ENCODE measurements at places on chromosomes 2 and 18.

DNA sequence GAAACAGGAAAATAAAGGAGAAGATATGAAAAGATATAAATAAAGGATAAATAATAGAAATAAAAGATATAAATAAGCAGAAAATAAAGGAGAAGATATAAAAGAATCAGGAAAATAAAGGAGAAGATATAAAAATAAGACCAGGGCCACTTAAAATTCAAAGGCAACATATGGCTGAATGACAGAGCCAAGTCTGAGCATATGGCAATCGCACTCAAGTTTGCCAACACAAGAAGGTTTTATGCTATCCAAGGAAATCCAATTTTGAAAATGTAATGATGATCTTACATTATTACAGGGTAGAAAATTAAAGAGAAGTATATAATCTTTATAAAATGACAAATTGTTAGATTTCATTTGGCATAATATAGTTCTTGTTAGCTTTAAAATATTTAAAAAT is 33.6 kb downstream of the USP40 start:
- no peak for DNase-seq

- DNase-seq, result no peak
Observed at GRCh38 chr2:42067521-42067920, 19.7 kb downstream of the PKDCC start.

DNA sequence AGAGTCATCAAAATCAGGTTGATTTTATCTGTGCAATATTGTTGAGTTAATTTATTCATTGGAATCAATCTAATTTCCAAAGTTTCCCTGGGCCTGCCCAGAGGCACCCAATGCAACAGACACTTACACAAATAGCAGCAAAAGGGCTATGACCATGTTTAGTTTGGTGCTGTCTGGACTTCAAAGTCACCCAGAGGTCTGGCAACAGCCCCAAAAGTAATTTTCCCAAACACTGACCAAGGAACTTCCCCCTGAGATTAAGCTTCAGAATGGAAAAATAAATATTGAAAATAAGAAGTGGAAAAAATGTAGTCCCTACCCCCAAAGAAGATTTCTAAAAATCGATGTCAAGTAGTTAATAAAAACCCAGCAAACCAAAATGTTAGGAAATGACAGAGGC is 70.9 kb upstream of the RNF152 start:
- no peak for DNase-seq

DNA sequence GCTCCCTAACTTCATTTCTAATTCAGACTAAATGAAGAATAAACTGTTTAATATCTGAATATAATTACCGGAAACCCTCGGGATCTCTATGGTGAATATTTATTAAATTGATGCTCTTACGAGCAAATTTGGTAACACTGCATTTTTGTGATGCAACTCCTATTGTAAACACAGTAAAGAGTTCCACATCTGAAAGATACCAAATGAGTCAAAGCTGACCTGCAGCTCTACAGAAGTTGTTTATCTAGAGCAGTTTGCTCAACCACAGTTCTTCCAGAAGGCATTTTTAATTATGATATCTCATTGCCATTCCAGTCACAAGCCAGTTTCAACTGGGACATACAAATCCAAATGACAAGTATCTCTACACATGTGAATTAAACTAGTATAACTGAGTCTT is 129.7 kb downstream of the PKP4 start:
- no peak for DNase-seq

GRCh38 chr2:227568852-227569169 is 29.9 kb upstream of the SCYGR2 start:
- no peak for DNase-seq

- peak; percentile 90 for DNase-seq
Observed at GRCh38 chr2:2613279-2614199, 282.5 kb upstream of the MYT1L start.

GRCh38 chr2:163182764-163183354 is 344.3 kb upstream of the KCNH7 start:
- no peak for DNase-seq

GRCh38 chr2:26974352-26974751 is 3.9 kb downstream of the MAPRE3 start:
- DNase-seq, result no peak

- DNase-seq, result peak; percentile 44
Observed at GRCh38 chr18:23949863-23950262, 64.7 kb upstream of the TTC39C start.

DNA sequence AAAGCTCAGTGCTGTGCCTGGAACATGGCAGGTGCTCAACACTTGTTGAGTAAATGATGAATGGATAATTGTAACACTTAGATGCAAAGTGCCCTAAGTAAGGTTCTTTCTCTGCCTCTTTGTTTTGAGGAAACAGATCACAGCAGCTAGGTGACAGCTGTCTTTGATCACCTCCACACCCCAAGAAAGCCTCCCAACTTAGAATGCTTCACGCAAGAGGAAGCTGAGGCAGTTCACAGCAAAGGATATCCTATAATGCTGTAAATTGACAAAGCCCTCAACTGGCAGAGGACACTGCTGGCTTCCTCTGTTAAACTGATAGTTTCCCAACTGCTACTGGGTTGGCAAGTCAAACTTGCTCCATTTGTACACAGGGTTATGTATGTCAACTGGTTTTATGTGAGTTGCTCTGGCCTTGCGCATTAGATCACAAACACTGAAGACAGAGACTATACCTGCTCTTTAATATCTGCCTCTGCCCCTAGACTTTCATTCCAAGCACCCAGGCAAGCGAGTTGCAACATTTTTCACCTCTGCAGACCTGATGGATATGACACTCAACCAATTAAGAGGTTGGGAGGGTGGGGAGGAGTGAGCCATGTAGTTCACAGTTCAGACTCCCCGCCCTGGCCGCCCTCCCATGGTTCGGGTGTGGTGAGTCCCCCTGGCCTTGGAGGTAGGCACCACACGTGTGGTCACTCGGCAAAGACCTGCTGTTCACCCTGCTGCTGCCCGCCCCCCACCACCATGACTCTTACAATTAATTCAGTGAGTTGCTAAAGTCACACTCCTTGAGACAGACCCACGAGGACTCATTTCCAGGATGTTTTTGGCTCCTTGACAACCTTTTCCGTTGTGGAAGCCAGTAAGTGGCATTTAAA is 4.8 kb upstream of the MALL start:
- DNase-seq, result no peak

GRCh38 chr2:22753476-22753875 is 631.5 kb upstream of the KLHL29 start:
- DNase-seq, result no peak

- no peak for DNase-seq
Observed at GRCh38 chr2:130827502-130828251, 9.0 kb upstream of the ARHGEF4 start.

- no peak for DNase-seq
Observed at GRCh38 chr2:159160412-159160811, 126.1 kb downstream of the WDSUB1 start.

DNA sequence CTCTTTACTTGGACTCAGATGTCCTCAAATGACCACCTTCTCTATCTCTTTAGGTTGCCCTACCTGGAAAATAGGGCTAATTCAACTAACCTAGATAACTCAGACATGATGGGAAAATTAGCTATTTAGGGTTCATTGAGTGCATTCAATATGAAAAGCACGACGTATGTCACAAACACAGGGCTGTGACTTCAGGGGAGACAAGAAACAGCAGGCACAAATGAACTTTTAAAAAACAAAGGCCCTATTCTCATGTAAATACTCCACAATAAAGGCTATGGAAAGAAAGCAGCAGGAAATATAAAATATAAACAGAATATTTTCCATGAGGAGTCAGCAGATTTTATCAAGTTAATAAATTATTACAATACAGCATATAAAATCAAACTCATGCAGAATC is 97.8 kb downstream of the SS18 start:
- no peak for DNase-seq

- DNase-seq, result no peak
Observed at GRCh38 chr2:20649576-20649975, 1.3 kb downstream of the HS1BP3 start.

DNA sequence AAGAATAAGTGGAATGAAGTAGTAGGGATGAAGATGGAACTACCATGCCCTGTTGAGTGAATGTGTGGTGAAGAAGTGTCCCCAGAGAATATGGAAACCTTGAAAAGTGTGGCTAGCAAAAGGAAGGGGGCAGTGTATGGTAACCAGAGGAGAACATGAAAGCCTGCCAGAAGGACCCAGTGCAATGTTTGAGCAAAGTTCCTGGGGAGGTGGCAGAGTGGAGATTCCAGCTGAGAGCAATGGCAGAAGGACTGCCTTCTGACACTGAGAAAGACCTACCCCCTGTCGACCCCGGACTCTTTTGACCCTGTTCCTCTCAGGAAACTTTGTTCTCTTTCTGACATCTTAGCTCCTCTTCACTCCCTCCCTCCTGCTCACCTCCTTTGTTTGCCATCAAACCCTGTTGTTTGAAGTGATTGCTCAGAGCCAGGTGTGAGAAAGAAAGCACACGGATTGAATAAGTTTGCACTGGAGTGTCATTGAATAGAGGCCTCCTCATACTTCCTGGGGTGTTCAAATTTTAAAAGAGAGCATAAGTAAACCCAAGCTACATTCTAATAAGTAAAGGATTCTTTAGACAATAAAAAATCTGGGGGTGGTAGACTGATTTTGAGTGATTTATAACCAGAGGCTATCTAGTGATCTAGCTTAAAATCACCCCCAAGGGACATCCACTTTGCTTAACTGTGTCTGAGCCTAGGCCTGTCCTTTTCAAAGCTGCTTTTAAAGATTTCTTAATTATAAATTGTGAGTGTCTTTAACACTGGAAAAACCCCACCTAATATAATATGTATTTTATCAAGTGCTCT is 57.1 kb downstream of the TRIB2 start:
- no peak for DNase-seq

- peak; percentile 36 for DNase-seq
Observed at GRCh38 chr2:232345251-232345650, 33.3 kb upstream of the ALPP start.

DNA sequence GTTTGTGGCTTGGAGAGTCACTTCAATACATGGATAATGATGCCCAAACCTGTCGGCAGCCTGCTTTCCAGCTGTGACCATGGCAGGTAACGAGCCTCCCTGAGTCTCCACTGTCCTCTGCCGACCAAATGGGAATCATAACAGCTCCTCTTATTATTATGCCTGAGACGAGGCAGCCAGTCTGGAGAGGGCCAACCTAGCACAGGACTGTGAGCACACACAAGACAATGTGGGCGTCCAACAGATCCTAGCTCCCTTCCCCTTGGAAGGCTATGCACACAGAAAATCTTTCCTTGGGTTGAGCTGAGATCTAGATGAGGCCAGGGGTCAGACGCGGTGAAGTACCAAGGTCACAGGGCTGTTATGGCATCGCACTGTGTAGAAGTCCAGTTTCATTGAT is 890 bp upstream of the SLC4A3 start:
- no peak for DNase-seq

DNA sequence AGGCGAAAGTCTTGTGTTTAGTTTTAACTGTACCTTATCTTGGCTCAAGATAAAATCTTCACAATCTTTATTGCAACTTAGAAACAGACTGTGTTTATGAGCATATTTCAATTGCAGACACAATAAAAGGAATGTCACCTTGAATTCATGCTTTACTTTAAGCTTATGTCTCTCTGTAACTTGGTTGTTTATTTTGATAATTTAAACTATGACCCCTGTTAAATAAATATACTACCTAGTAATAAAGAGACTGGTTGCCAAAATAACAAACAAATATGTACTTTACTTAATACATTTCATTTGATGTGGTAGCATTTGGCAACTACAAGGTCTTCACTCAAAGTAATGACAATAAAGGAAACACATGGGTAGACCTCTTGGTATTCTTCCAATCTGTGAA is 202.6 kb downstream of the KCNJ3 start:
- DNase-seq, result no peak

DNA sequence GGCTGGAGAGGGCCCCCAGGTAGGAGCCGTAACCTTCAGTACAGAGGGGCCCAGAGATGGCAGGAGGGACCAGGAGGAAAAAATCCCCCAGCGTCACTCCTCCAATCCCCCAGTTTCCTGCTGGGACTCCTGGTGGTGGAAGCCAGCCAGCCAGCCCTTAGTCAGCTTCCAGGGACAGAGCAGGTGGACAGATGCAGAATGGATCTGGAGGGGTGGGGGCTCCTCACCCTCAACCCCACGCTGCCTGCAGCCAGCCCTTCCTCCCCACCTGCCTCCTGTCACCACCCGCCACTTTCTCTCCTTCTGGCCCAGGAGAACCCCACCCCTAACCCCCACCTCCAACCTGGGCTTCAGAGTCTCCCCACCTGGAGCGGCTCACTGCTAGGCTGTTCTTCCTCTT is 21.1 kb downstream of the EMX1 start:
- DNase-seq, result no peak

GRCh38 chr2:112606547-112606946 is 22.1 kb downstream of the CHCHD5 start:
- DNase-seq, result no peak

- no peak for DNase-seq
Observed at GRCh38 chr2:171406044-171406443, 27.7 kb downstream of the METTL8 start.

DNA sequence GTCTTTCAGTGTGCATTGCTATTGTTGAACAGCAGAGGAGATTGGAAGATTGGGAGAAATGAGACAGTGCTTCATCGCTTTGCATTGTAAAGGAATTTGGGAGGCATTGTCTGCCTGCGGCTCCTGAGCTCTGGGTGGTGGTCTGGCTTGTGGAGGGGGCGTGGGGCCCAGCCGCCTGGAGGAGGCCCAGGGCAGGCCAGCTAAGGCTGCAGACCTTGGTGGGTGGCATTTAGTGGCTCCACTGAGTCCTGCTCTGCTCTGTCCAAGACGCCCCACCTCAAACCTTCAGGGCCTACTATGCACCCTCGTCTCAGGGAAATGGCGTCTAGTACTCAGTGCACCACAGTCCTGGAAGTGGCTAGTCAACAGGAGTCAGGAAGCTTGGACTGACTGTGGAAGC is 5.7 kb upstream of the HS1BP3 start:
- no peak for DNase-seq

- DNase-seq, result no peak
Observed at GRCh38 chr2:53785366-53785765, 1.4 kb downstream of the ASB3 start.

GRCh38 chr2:205034034-205034433 is 488.8 kb downstream of the PARD3B start:
- no peak for DNase-seq

DNA sequence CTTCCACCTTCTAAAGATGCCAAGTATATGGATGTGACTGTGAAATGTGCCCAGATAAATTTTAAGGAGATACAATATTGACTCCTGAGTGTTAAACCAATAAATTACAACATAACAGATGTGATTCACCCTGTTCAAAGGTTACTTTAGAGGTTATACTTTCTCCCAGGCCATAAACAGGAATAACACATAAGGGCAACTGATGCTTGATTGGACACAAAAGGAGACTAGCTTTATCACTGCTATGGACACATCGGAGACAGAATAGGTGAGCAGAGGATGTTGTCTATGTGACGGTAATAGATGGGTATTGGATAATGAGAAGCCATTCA is 31.9 kb upstream of the SLC25A52 start:
- DNase-seq, result no peak

- DNase-seq, result no peak
Observed at GRCh38 chr2:220057916-220058315, 430.5 kb downstream of the SLC4A3 start.

DNA sequence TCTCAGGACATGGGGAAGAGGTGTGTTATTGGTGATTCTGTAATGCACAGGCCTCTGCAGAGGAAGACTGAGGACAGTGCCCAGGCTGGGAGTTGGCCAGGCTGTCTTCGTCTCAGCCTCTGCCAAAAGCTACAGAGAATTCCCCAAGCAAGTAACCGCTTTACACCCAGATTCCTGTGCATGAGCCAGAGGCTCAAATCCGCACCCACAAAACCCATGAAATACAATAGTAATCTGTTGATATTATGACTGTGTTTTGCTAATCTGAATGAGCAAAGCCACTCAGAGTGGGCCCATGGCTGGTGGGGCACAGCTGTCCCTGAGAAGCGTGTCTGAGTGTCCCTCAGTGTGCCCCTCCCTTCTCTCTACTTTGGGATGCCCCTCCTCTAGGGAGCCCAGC is 149.5 kb upstream of the PXDN start:
- DNase-seq, result no peak
